ENCODE measurements at places on chromosomes 7 and 10.

DNA sequence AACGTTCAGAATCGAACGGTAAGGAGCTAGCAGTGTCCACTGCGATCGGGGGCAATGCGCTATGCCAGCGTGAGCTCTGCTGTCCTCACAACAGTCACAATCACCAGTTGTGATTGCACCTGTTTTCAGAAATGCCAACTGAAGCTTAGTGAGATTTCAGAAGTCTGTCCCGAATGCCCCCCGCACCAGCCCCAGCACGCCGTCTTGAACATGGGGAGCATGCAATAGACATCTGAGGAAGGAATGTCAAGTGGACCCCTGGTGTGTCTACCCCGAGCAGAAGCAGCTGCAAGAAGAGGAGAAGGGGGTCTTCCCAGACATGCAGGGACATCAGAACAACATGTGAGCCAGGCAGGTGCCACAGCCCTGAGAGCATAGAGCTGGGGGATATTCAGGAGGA, 125.7 kb upstream of the CHST15 start:
- DNase-seq: no peak

- DNase-seq: no peak
Measured at GRCh38 chr10:132710746-132711612, 75.0 kb downstream of the NKX6-2 start.

DNA sequence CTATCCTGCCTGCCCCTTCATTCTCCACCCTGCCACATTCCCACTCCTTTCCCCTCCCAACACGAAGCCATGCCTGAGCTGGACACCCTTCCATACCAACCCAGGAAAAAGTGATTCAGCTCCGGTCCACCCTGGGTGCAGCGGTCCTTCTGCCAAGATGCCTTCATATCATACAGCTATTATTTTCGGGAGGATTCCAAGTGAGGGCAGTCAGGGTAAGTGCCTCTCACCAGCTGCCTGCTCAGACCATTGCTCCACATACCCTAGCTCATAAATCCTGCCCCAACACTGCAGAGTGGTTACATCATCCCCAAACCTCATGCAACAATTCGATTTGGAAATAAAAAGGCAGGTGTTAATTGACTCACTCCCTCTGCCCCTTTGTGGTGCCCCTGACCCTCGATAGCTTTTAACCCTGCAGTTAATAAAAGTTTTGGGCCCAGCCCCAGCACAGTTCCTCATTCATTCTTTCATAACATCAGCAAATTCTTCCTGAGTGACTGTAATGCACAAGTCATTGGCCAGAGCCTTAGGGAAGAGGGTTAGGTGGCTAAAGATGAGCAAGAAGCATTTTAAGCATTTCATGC, 42.6 kb downstream of the ZNF503 start:
- no peak for DNase-seq

DNA sequence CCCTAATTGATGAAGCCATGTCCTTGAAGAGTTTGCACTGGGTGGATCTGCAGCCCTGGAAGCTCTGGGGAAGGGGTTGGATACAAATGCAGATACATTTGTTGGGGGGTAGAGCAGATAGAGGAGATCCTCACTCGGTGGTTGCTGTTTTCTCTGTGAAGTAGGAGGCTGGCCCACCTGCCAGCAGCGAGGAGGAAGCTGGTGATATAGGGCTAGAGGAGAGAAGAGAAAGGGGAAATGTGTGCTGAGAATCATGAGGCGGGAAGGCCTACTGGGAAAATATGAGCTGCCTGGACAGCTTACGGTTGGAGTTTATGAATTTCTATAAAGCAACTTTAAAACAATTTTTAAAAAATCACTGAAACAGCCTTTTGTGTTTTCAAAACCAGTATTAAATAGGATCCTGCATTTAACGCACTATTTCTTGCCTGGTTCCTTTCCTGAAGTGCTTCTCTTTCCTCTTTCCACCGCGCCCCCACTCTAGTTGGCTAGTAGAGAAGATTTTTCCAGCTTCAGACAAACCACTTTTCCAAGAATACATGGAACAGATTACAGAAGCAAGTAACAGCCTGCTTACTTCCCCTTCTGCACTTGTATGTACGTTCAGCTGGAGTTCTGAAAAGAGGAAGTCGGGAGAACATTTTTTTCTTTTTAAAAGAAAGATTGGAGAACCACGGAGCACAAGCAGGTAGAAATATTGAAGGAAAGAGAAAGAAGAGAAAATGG, 100.6 kb upstream of the GLCCI1 start:
- DNase-seq: no peak

DNA sequence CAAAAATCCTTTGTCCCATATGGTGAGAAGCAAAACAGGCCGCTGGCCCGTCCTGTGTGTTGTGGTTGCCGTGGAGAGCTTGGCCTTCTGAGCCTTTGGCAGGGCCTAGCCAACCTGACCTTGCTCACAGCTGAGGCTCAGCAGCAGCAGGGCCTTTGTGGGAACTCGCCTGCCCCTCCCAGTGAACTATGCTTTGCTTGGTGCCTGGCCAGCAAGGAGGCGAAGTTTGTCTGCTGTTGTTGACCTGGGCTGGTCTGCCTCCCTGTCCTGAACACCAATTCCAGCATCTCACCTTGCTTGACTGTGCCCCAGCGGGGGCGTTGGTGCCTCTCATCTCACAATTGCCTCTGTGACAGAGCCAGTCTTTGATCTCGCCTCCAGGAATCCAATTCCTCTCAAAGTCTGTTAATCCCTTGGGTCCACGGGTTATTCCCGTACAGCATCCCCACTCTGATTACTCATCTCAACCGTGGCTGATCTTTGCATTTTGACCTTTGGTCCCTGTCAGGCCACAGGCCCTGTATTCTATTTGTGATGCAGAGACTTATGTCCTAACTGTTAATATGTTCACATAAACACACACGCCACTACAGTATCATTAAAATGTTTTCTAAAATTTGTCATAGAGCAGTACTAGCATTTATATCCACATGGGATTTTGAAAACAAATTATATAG, 22.6 kb downstream of the EPDR1 start:
- peak; percentile 56 for DNase-seq

GRCh38 chr7:17095931-17096330, 202.5 kb upstream of the AHR start:
- no peak for DNase-seq

- DNase-seq: no peak
Measured at GRCh38 chr7:155198901-155199845, 98.5 kb upstream of the INSIG1 start.

- DNase-seq: no peak
Measured at GRCh38 chr7:131893631-131894340, 337.4 kb upstream of the PODXL start.

GRCh38 chr10:43939939-43940820, 291.5 kb upstream of the ZNF32 start:
- DNase-seq: peak; percentile 51

- no peak for DNase-seq
Measured at GRCh38 chr7:8365499-8366110, 67.8 kb upstream of the NXPH1 start.

DNA sequence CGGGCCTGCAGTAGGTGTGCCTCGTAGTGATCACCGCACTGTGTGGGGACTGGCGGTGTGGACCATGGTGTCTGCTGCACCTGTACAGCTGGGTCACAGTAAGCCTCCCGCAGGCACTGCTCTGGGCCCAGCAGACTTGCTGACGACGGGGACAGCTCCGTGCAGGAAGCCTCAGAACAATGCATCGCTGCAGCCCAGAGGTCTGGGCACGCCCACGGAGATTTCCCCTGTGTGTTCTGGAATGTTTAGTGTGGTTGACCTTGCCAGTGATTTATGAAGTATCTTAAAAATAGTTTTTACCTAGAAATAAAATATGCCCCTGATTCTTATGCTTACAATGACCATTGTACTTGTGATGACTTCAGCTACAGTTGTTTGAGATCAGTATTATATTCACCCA, 59.1 kb upstream of the ZNF32 start:
- DNase-seq: peak; percentile 43

DNA sequence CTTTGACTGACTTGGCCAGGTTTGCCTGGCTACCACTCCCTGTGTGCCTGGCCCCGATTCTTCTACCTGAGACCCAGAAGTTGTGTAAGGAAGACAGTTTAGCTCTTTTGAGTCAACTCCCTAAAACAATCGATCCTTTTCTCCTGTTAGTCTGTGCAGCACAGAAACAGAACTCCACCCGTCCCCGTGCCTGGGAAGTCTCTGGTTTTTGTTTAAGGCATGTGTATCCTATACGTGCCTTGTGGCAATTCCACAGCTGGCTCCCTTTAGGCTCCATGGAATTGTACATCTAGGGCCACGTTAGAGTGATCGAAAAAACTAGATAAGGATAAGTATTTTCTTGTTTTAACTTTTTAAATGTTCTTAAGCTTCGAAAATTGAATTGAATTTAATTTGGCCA, 131.6 kb downstream of the BICC1 start:
- DNase-seq: no peak

- DNase-seq: no peak
Measured at GRCh38 chr10:113068178-113068890, 118.3 kb downstream of the TCF7L2 start.

- no peak for DNase-seq
Measured at GRCh38 chr10:3949711-3950110, 164.7 kb upstream of the KLF6 start.

- no peak for DNase-seq
Measured at GRCh38 chr10:72241691-72242252, 25.7 kb upstream of the ASCC1 start.

DNA sequence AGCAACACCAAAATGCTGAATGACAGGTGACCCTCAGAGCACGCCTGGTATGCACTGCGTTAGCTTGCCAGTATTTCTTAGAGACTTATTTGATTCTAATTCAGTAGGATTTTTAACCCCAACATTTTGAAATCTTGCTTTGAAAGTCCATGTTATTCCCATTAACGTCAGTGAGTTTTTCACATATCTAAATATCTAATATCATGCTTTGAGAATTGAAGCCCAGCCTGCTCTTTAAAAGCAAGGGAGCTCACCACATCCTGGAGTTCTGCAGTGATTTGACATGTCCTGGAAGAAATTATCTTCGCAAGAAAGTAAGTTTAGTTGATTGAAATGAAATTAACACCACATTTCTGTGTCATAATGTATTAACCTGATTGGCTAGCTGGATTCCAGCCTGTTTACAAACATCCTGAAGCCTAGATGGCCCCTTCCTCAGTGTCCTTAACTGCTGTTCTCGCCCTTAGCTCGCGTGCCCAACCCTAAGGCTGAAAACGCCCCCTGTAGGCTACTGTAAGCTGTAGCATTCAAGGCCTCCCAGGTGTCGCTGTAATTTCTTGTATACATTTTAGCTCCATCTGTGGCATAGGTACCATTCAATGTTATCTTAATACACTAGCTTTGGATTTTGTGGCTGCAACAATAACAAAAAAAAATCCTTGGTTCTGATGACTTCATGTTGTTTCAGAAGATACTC, 191.5 kb downstream of the MGMT start:
- DNase-seq: no peak

- no peak for DNase-seq
Measured at GRCh38 chr10:58394471-58394870, 9.3 kb downstream of the TFAM start.

- DNase-seq: no peak
Measured at GRCh38 chr7:141649137-141649864, 52.7 kb downstream of the DENND11 start.

GRCh38 chr10:101260764-101261481, 31.7 kb upstream of the LBX1 start:
- no peak for DNase-seq

DNA sequence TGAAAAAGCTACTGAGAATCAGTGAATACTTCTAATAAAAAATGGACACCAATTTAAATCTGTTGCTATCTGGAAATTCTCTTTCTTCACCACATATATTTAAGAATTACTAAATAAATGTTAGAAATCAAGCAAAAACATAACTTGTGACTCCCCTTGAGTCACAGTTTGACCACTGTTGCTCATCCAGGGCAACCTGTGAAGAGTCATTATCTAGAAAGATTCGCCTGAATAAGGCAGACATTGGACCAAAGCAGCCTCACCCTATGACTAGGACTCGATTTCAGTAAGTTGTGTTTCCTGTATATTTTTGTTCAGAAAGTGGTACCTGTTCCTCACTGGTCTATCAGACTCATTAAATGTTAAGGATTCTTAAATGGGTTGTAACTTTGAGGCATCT, 572.4 kb downstream of the ATRNL1 start:
- no peak for DNase-seq

DNA sequence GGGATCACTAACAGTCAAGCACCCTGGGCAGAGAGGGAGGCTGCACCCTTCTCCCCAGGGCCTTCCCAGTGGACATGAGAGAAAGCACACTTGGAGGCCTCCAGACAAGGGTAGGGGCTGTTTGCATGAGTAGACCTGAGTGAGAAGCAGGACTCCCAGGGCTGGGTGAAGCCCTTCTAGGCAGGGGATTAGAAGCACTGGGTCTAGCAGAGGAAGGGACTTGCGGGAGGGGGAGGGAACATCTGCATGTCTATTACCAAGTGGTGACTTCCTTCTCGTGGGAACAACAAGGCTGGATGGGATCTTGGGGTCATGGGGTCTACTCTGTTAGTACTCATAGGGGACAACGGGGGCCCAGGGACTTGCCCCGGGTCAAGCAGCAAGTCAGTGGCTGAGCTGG, 67.8 kb downstream of the EMX2 start:
- DNase-seq: no peak

GRCh38 chr7:158655931-158656441, 48.6 kb downstream of the NCAPG2 start:
- DNase-seq: no peak

DNA sequence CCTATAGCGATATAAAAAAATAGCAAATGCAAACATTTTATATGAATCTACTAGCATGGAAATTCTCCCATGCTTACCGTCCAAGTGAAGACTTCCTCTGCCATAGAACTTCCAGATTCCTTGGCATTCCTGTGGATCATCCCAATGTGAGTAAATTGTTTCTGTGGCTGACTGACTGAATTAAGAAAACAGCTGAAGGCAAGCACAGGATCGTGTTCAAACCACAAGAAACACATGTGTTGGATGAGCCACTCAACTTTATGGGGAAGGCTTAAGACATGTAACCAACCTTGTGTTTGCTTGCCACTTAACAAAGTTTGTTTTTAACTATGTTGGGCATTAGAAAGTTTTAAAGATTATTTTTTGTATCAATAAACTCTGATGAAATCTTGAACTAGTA, 2.6 kb upstream of the MYPN start:
- DNase-seq: no peak

DNA sequence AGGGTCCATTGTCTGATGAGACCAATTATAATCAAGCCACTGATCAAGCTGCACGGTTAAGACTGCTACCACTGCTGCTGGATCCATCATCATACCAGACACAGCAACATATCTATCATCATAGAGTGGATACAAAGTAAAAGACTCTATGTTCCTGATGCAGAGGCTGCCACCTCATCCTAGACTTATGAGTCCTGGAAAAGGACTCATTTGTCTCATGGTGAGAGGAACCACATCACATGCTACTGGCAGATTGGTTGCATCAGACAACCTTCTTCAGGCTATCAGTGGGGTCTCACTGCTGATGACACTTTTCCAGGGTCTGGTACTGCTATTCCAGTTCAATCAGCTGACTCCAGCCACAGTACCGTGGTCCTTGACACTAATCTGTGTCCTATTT, 79.0 kb downstream of the ABI1 start:
- no peak for DNase-seq

DNA sequence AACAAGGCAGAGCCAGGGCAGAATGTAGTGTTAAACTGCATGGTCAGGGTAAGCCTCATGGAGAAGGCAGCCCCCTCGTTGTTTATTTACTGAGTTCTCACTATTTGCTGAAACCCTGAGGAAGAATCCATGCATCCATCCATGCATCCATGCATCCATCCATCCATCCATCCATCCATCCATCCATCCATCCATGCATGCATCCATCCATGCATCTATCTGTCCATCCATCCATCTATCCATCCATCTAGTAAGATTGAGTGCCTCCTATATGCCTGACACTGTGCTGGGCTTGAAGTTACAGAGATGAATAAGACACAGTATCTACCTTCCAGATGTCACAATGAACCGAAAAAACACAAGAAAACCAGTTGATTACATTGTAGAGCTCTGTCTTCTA, 201.4 kb upstream of the AGK start:
- DNase-seq: no peak
